ENCODE measurements at places on chromosomes 4 and X.
A peak's percentile ranks its signal among the peaks of the same experiment; 100 is the strongest.

- DNase-seq: no peak
Observed at GRCh38 chr4:176653401-176654220, 139.1 kb downstream of the VEGFC start.

DNA sequence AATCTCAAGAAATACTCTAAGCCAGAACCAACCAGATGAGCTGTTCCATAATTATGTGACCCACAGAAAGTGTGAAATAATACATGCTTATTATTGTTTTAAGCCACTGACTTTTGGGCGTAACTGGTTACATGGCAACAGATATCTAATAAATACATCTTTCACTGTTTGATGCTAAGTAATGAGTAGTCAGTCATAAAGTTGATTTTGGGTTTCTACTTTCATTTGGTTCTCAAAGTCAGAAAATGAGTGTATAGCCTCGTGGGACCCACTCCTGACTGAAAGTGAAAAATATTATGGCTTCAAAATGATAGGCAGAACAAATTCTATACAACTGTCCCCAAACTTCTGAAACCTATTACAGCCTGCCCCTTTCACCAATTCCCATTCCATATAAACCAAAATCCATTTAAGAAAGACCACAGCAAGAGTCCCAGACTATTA is 88.0 kb upstream of the CBR4 start:
- no peak for DNase-seq

- DNase-seq: no peak
Observed at GRCh38 chrX:25009407-25009806, 6.4 kb downstream of the ARX start.

DNA sequence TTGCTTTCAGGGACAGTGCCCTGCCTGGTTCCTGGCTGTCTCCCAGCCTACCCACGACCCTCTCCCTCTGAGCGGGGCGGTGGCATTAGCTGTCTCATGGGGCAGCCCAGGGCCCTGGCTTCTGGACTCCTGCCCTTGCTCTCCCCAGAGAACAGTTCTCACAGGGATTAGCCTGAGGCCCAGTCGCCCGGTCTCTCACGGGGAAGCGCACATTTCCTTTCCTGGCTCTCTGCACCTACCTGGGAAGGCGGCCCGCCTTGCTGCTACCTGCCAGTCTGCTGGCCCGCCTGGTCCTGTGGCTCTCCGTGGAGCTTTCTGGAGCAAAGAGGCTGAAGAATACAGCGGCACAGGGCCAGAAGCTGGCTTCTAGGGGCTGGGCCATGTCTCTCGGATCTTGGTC is 128.4 kb downstream of the FHDC1 start:
- no peak for DNase-seq

DNA sequence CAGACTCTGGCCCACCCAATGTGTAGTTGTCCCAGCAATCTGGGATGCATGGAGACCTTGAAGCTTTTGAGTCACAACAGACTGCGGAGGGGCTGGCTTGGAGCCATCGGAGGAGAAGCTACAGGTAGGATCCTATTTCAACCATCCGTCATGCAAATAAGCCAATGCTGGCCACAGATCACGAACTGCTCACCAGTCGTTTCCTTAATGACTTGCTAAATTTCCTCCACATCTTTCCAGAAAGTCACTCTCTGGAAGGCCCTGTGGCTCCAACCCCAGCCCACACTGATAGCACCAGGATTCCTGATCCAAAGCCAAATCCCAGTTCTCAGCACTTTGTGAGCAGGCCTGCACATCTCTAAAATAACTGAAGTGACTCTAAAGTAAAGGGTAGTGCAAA is 321.3 kb downstream of the RAB28 start:
- no peak for DNase-seq

- no peak for DNase-seq
Observed at GRCh38 chr4:6956087-6956433, 46.4 kb downstream of the TBC1D14 start.

DNA sequence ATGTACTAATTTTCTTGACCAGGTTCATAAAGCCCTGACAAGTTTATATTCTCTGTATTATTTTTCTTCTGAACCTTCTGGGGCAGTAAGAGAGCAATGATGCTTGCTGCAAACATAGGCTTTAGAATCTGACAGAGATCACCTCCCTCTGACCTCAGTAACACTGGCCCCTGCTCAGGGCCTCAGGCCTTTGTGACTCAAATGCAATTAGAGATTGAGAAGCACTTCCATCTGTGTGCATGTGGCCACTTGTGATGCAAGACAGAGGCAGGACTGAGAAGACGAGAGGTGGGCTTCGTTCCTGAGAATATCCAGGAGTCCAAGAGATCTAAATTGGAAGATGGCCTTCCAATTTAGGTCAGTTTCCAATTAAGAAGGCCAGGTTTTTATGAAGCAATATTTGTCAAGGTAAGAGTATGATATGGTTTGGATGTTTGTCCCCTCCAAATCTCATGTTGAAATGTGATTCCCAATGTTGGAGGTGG is 82.8 kb upstream of the VEGFC start:
- DNase-seq: no peak

DNA sequence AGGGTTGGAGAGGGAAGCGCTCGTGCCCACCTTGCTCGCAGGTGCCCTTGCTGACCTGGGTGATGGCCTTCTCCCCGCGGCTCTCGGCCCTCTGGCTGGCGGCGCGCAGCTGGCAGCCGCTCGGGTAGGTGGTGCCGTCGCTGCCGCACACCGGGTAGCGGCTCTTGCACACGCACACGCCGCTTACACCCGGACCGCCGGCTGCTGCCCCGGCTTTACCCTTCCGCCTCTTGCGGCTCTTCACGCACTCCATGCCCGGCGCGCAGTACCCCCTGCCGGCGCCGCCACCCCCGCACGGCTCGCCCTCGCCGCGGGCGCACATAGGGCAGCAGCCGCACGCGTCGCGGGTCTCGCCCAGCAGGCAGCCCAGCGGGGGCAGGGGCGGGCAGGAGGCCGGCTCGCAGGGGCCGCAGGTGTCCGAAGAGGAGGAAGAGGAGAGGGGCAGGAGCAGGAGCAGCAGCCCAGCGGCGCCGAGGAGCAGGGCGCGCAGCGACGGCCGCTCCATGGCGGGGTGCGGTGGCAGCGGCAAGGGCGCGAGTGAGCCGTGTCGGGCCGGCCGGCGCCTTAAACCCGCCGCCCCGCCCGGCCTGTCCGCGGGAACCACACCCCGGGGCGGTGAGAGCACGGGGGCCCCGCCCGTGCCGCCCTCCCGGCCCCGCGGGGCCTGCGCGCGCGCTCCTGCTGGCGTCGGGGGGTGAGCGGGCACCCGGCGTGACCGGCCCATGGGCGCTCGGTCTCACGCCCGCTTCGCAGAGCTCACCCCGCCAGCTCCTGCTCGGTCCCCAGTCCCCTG is at the start of gene IGFBP7:
Gene IGFBP7, minus strand, starts transcription at position 539 of the 793 bp plus-strand sequence. Its CDS starts 34 bp downstream, at position 505.
- DNase-seq: no peak

DNA sequence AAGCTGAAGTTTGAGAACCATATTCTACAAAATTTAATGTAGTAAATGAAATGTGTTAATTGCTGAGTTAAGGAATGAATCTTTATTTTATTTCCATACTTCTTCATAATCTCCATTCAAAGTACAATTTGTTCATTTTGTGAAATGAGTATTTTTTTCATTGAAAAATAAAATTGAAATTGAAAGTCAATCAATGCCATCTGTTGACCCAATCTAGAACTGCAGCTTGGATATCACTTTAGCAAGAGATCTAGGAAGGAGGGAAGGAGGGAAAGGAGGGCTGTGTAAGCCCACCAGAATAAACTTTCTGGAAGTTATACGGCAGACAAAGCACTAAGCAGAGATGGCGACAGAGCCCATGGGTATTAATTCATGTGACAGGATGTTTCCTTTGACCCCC is 128.4 kb downstream of the ZMAT1 start:
- no peak for DNase-seq

- no peak for DNase-seq
Observed at GRCh38 chr4:91758487-91758886, 545.3 kb upstream of the GRID2 start.

DNA sequence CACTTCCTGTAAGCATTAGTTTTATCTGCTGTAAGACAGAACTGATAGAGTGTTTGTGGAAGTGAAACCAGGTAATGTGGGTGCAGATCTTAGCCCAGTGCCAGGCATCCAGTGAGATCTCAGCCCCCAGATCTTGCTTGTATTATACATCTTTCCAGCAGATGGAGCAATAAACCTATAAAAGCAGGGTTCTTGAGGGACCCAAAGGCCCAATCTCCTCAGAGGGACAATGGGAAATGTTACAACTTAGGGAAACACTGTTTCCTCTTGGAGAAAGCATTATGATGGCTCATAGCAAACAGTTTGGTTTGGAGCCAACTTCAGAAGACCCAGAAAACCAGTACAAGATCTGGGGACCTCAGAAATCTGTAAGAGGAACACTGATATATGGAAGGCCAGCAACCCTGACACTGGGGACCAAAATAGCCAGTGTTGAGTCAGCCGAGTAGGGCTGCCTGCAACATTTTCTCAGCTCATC is 206.3 kb downstream of the SLC7A11 start:
- DNase-seq: peak; percentile 27

DNA sequence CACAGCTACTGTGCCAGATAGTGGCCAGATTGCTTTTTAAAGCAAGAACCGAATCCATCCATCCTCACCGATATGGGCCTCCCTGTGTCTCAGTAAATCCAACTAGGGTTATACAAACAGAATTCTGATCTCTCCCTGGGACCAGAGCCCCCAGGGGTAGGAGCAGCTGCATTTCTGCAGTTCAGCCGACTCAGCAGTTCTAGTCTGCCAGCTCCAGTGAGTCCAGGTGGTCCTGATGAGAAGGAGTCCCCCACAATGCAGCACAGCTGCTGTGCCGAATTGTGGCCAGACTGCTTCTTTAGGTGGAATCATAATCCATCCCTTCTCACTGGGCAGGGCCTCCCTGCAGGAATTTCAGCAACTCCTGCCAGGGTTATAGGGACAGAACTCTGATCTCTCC is 532.9 kb downstream of the ACTRT1 start:
- DNase-seq: no peak

- peak; percentile 26 for DNase-seq
Observed at GRCh38 chr4:128286474-128287058, 1.0 kb downstream of the PGRMC2 start.

DNA sequence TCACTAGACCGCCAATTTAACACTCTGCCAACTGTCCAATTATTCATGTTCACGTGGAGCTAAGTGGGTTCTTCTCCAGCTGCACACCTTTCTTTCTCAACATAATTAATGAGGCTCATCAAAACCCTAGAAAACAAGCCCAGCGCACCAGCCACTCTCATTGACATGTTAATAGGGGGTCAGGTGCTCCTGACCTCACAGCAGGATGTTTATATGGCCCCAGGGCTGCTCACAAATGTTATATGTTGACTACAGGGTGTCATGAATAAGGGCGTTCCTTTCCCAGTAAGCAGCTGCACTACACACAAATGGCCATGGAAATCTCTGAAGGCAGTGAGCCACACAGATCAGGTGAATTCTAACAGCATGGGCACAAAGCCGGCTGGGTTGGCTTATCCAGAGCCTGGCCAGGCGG is 209.8 kb downstream of the MGST2 start:
- peak; percentile 95 for DNase-seq

- DNase-seq: no peak
Observed at GRCh38 chrX:140866446-140866845, 135.9 kb upstream of the SPANXB1 start.

GRCh38 chr4:1961038-1961437 is 47.7 kb downstream of the NELFA start:
- no peak for DNase-seq

- DNase-seq: no peak
Observed at GRCh38 chr4:16140231-16140878, 56.5 kb upstream of the PROM1 start.

Data from NCI-H1105 treated with DMSO at 0.1 percent for 48 hours (cell line).